Stimulated activated CD4-positive, alpha-beta T cell treated with anti-CD3 and anti-CD28 coated beads, TNF-alpha, amount 100 ng/mL, for 48 hours (primary cell): ENCODE measurements at places on chromosomes 1 and 21.

- peak; percentile 72 for DNase-seq
Observed at GRCh38 chr1:43529206-43529731, 1.4 kb upstream of the PTPRF start.

DNA sequence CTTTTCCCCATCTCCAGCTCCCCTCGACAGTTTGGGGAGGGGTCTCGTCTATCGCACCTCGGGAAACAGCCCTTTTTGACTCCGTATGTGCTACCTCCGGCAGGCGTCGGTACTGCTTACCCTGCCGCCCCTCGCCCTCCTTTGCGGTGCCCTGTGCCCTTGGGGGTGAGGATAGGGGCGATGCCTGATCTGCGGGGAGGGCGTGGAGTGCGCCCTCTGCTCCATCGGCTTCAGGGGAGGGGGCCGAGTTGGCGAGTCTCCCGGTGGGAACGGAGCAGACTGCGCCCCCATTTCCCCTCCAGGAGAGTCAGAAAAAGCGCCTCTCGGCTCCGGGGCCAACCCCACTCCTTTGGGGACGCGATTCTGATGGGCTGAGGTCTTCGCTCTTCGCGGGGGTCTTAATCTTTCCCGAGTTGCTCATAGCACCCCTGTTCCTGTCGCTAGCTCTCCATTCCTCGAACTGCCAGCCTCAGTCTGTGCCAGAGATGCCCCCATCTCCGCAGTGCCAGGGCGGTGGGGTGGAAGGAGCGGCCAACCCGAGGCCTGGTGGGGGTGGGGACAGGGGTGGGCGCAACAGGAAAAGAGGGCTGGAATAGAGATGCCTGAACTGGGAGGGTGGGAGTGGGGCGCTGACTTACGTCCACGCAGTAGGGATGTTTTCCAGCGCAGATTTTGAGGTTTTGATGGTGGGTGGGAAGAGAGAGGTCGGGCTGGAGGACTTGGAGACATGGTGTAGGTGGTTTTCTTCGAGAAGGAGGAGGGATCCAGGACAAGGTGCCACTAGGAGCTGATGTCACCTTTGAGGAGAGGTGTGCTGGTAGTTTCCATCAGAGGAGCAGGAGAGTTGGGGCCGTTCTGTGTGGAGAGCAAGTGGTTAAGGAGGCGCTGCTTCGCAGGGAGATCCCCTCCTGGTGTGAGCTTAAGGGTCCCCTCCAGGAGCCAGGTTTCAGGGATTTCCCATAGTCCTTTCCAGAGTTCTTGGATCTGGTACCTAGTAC is 674 bp downstream of the PPFIA4 start:
- DNase-seq, result no peak

GRCh38 chr1:168980180-168980579 is 126.3 kb upstream of the ATP1B1 start:
- DNase-seq, result no peak

DNA sequence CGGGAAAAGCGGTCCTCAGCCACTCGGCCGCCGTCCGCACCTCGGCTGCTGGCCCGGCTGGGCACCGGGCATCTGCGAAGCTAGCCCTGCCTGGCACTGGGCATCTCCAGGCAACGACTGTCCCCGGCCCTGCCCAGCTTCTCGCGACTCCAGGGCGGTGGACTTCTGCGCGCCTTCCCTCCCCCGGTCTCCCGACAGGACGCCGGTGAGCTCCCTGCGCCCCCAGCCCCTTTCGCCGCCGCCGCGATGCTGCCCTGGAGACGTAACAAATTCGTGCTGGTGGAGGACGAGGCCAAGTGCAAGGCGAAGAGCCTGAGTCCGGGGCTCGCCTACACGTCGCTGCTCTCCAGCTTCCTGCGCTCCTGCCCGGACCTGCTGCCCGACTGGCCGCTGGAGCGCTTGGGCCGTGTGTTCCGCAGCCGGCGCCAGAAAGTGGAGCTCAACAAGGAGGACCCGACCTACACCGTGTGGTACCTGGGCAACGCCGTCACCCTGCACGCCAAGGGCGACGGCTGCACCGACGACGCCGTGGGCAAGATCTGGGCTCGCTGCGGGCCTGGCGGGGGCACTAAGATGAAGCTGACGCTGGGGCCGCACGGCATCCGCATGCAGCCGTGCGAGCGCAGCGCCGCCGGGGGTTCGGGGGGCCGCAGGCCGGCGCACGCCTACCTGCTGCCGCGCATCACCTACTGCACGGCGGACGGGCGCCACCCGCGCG is 514 bp downstream of the FAM43B start:
- DNase-seq, result no peak

GRCh38 chr21:24310788-24311187 is 1296.5 kb downstream of the MRPL39 start:
- DNase-seq, result no peak

GRCh38 chr1:9615316-9616063 is 26.8 kb downstream of the TMEM201 start:
- DNase-seq, result peak; percentile 31

GRCh38 chr1:25047506-25048240 is 117.6 kb upstream of the RUNX3 start:
- DNase-seq, result no peak

- no peak for DNase-seq
Observed at GRCh38 chr1:110719908-110720307, 45.2 kb upstream of the KCNA3 start.

DNA sequence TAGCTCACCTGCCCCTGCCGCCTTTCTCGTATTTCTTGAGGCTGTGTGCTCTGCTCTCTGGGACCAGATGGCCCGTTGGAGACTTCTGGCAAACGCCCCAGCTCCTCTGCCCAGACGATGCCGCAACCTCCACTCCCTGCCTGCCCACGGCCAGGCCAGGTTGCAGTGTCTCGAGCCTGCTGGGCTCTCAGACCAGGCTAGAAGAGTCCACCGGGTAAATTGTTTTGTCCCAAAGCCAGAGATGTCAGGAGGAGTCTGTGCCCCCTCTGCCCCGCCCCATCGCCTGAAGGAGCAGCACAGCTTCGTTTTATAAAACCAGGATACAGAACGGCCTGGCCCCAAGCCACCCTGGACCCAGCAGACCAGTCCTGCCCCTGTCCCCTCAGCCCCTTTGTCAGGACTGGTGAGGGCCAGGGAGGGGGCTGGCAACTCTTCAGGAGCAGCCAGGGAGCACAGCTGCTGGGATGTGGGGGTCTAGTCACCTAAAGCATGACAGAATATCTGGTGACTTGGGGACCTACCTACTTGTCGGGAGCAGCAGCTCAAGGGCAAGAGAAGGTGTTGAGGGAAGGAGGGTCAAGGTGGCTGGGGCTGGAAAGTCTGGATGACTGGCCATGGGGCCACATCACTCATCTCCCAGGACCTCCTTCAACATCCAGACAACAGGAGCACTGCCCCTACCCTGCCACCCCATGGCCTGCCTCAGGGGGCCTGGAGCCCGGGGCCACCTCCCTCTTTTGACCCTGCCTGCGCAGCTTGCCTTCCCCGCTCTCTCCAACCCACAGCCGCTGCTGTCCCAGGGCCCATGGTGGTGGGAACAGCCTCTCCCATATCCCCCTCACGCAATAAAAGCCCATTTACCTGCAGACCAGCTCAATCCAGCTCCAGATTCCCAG is 33.9 kb upstream of the LBR start:
- DNase-seq, result no peak

GRCh38 chr1:187264995-187265602 is 436.4 kb downstream of the PLA2G4A start:
- DNase-seq, result no peak

- DNase-seq, result no peak
Observed at GRCh38 chr1:230345139-230345885, 80.8 kb downstream of the PGBD5 start.

- DNase-seq, result no peak
Observed at GRCh38 chr1:224911217-224911616, 18.3 kb upstream of the DNAH14 start.
